ENCODE measurements at places on chromosomes 1 and 21. TPM values are rescaled to one million over a fixed set of nuclear protein-coding genes. Genes with fewer than 3 reads are reported as not detected.

GRCh38 chr1:39132505-39133339 is 71.8 kb upstream of the MACF1 start:
- DNase-seq = peak; percentile 46
- H3K27me3 ChIP-seq = no peaks in the 10 kb centered on the region
- peak overlapping the region; percentile 59 for H3K27ac ChIP-seq

DNA sequence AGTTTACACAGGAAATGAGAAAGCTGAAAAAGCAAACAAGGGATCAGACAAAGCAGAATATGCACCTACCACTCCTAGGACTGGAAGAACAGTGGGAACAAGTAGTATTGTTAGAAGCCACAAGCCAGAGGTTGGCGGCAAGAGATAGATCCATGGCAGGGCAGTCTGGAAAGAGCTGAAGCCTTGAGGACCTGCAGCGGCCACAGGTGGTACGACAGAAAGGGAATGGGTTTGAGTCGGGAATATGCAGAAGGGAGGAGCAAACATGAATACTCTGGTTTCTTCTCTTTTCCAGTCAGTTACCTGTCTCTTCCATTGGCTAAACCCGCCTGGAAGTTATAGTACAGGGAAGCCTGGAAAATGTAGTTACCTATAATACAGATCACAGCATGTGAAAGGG is 3.9 kb upstream of the PCNX2 start:
- no peak for DNase-seq
- no peak overlapping the region for H3K27ac ChIP-seq
- no peaks in the 10 kb centered on the region for H3K36me3 ChIP-seq
- H3K4me1 ChIP-seq = no peaks in the 10 kb centered on the region

Gene SLC2A5
- 34.4 TPM for total RNA-seq

Gene ANKRD35
- 8.0 TPM for total RNA-seq

Gene F5
- total RNA-seq = 0.10 TPM

DNA sequence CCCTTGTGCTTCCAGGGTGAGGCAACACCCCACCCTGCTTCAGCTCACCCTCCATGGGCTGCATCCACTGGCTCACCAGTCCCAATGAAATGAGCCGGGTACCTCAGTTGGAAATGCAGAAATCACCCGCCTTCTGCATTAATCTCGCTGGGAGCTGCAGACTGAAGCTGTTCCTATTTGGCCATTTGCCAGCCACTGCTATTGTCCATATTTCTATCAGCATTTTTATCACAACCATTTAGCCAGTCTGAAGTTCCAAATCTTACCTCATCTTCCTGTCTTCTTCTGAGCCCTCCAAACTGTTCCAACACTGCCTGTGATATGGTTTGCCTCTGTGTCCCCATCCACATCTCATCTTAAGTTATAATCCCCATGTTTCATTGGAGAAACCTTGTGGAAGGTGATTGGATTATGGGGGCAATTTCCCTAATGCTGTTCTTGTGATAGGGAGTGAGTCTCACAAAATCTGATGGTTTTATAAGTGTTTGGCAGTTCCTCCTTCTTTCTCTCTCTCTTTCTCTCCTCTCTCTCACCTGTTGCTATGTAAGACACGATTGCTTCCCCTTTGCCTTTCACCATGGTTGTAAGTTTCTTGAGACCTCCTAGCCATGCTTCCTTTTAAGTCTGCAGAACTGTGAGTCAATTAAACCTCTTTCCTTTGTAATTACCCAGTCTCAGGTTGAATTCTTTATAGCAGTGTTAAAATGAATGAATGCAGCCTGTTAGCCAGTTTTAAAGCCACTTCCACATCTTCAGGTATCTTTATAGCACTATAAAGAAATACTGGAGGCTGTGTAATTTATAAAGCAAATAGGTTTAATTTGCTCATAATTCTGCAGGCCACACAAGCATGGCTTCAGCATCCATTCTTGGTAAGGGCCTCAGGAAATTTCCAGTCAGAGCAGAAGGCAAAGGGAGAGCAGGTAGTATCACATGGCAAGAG is 203.5 kb downstream of the FCRL5 start:
- no peak overlapping the region for H3K4me3 ChIP-seq
- no peaks in the 10 kb centered on the region for H3K4me1 ChIP-seq
- no peak for DNase-seq
- no peaks in the 10 kb centered on the region for H3K27me3 ChIP-seq
